Activated CD4-positive, CD25-positive, alpha-beta regulatory T cell treated with anti-CD3 and anti-CD28 coated beads, Interleukin-2, amount 50 U/mL, for 16 hours (primary cell): ENCODE measurements at places on chromosomes 6 and 20.

DNA sequence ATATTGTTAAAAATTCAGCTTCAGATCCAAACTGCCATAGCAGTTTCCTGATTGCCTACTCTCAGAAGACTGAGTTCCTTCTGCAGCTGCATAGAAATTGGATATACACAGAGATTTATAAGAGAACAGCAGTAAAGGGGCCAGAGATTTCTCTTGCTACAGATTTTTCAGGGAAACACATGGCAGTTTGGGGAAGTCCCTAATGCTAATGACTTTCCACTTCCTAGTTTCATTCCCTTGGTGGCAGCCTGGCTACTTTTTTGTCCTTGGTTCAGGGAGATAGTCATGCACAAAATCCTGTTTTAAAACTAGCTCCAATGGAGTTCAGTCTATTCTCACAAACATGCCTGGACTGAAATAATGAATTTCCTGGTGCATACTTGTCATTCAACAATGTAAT, 125.3 kb upstream of the PLCB4 start:
- DNase-seq = no peak

DNA sequence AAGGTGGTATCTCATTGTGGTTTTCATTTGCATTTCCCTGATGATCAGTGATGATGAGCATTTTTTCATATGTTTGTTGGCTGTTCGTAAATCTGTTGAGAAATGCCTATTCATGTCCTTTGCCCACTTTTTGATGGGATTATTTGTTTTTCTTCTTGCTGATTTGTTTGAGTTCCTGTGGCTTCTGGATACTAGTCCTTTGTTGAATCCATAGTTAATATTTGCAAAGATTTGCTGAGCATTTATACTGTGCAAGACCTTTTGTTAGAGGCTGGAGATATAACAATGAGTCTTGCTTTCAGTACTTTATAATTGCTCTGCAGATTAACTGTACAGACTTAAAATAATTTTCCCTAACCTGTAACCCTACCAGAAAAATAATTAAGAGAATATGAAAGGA, 35.6 kb downstream of the PDE7B start:
- no peak for DNase-seq

GRCh38 chr6:38738261-38738660, 23.1 kb downstream of the DNAH8 start:
- no peak for DNase-seq

GRCh38 chr6:150063640-150064039, 5.3 kb downstream of the ULBP3 start:
- no peak for DNase-seq

GRCh38 chr6:45877970-45878590, 137.6 kb downstream of the CLIC5 start:
- no peak for DNase-seq

DNA sequence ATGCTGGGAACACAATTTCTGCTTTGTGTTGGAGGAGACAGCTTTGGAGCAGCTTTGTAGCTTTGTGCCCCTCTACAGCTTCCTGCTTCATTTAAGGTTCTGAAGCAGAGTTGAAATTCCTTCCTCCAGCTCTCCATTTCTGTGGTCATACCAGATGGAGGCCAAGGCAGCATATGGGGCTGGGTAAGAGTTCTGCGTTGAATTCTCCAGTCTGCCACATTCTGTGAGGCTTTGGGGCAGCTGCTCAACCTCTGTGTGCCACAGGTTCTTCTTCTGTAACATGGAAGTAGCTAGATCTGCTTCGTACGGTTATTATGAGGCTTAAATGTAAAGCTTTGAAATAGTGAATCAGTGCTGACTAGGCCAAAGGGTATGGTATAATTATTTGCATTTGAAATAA, 2.9 kb upstream of the TRIM26 start:
- no peak for DNase-seq

DNA sequence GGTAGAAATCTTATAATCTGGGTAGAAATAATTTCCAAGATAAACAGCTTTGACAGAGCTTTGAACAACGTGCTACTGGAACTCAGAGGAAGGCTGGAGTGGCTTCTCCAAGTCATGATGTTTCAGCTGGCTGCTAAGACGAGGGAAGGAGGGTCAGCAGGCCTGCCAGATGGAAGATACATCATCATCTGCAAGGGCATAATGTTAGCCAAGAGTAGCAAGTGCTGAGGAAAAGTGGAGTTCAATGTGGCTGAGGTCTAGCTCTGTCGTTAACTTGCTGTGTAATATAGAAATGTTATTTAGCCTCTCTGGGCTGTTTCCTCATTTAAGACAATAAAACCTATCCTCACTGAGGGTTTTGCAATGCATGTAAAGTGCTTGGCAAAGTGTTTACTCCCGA, 35.1 kb downstream of the RGS17 start:
- no peak for DNase-seq

DNA sequence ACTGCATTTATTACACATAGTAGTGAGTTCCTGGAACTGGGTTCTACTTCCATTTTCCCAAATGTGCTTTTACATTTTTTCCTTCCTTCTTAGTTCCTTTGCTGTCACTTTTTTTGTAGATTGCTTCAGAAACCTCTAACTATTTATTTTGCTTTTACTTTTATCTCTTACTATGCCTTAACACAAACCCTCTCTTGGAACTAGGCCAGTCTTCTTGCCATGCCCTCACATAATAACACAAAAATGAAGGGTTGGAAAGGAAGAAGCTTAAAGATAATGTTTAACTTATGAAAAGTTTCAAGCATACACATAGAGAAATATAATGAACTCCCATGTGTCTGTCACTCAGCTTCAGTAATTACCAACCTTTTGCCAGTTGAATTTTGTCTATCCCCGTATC, 27.1 kb downstream of the TOP1 start:
- DNase-seq = no peak

- no peak for DNase-seq
Observed at GRCh38 chr6:160167604-160168399, 46.2 kb downstream of the SLC22A1 start.

GRCh38 chr20:10513931-10514575, 78.9 kb downstream of the SLX4IP start:
- no peak for DNase-seq

GRCh38 chr6:48194596-48195295, 83.7 kb upstream of the PTCHD4 start:
- no peak for DNase-seq

- DNase-seq = no peak
Observed at GRCh38 chr20:30489614-30490003, 767.9 kb upstream of the DEFB115 start.

DNA sequence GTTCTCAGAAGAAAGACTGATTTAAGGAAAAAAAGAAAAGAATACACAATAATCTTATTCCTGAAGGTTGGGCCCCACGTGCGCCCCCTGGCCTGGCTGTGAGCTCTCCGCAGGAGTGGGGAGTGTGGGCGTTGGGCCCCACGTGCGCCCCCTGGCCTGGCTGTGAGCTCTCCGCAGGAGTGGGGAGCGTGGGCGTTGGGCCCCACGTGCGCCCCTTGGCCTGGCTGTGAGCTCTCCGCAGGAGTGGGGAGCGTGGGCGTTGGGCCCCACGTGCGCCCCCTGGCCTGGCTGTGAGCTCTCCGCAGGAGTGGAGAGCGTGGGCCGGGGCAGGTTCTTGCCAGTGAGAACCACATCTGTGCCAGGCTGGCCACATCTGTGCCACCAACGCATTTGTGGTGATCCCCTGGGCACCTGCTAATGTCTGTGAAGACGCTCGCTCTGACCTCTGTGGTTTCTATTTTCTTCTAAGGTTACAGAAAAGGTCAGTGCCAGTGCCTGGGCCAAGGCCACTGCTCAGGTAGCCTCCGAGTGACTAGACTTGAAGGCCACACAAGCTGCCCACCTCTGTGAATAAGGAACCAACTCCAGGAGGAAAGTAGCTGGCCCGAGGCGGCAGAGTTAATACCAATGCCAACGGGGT, 41.0 kb downstream of the WDR27 start:
- DNase-seq = no peak

GRCh38 chr6:195861-196360, 96.4 kb upstream of the DUSP22 start:
- no peak for DNase-seq

- no peak for DNase-seq
Observed at GRCh38 chr20:4901031-4901818, 100.1 kb downstream of the SLC23A2 start.

- DNase-seq = peak; percentile 54
Observed at GRCh38 chr20:36886859-36887751, 11.2 kb downstream of the TLDC2 start.

GRCh38 chr20:1323256-1323655, 5.7 kb downstream of the SDCBP2 start:
- DNase-seq = no peak

DNA sequence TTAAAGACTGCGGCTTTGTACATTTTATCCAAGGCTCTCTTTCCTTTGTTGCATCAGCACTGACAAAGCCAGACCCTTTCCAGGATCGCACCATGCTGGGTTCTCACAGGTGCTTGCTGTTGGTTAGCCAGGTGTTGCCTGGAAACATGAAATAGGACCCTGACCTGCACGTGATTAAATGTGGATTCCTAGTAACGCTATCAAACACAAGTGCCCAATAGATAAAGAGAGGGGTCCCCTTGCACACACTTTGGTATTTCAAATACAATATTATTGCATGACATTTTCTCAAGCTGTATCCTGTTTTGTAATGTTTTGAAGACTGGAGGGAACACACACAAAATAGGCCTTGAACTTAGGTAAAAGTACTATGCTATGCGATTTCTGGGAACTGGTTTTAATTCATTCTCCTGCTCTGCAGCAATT, 73.3 kb downstream of the AKAP12 start:
- DNase-seq = no peak

DNA sequence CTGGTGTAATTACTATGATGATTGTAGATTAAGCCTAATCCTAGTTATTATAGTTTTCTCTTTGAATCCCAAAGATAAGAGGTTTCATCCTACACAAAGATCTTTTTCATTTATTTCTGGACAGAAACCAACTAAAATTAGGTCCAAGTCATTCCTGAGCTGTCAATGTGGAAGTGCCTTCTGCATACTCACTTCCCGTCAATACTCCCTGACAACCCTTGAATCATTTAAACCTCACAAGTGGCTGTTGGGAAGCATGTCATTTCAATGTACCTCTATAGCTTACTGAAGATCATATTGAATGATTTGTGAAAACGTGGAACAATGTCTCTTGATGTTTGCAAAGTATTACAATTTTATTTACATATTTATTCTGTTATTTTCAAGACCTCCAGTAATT, 274.1 kb downstream of the HACE1 start:
- no peak for DNase-seq

DNA sequence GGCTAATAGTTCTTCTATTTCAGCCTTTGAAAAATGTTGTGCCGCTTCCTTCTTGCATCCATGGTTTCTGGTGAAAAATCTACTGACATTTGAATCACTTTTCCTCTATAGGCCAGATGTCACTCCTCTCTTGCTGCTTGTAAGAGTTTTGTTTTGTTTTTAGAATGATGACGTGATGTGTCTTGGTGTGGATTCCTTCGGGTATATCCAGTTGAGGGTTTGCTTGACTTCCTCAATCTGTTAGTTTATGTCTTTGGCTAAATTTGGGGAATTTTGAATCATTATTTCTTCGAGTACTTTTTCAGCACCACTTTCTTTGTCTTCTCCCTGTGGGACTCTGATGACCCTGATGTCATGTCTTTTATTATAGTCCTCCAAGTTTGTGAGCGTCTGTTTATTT, 175.5 kb downstream of the MYLK4 start:
- DNase-seq = no peak

GRCh38 chr6:101396548-101397173, 3.2 kb downstream of the GRIK2 start:
- DNase-seq = no peak

DNA sequence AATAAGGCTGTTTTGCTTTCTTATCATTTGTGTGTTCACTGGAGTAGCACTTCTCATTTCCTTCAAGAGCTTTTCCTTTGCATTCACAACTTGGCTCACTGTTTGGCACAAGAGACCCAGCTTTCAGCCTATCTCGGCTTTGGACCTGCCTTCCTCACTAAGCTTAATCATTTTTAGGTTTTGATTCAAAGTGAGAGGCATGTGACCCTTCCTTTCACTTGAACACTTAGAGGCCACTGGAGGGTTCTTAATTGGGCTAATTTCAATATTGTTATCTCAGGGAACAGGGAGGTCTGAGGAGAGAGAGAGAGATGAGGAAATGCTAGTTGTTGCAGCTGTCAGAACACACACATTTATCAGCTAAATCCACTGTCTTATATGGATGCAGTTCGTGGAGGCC, 82.9 kb upstream of the SCAF8 start:
- DNase-seq = no peak

- no peak for DNase-seq
Observed at GRCh38 chr20:14865169-14865568, 527.8 kb upstream of the FLRT3 start.

GRCh38 chr20:38665094-38665493, 59.2 kb upstream of the SLC32A1 start:
- no peak for DNase-seq

- no peak for DNase-seq
Observed at GRCh38 chr20:23371496-23371895, 9.5 kb downstream of the GZF1 start.

- DNase-seq = no peak
Observed at GRCh38 chr6:21438237-21438985, 155.1 kb upstream of the SOX4 start.

DNA sequence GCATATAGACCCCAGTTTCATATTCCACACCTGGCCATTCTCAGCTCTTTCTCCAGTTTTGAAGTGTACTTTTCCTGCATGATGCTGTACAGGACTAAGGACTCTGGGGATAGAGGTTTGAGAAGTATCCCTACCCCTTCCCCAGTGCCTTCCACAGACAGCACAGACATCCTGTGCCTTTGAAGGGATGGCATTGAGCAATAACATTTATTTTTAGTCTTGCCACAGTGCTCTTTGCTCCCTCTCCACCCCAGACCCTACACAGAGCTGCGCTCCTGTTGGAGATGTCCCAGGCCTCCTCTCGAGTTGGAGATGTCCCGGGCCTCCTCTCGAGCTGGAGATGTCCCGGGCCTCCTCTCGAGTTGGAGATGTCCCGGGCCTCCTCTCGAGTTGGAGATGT, 275.8 kb downstream of the FARS2 start:
- DNase-seq = no peak

- DNase-seq = no peak
Observed at GRCh38 chr6:52546678-52547077, 30.2 kb downstream of the TRAM2 start.

DNA sequence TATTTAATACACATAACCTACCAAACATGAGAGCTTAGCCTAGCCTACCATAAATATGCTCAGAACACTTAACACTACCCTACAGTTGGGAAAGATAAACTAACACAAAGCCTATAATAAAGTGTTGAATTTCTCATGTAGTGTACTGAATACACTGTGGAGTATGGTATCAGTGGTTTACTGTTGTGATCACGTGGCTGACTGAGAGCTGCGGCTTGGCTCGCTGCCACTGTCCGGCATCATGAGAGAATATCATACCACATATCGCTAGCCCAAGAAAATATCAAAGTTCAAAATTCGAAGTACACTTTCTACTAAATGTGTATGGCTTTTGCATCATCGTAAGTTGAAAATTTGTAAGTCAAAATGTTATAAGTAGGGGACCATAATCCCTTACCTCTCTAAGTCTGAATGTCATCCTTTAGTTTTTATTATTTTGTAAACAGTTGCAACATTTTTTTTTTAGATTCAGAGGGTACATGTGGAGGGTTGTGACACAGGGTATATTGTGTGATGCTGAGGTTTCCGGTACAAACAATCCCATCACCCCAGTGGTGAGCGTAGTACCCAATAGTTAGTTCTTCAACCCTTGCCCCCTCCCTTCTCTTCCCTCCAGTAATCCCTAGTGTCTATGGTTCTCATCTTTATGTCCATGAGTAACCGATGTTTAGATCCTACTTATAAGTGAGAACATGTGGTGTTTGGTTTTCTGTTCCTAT, 14.6 kb upstream of the TAAR1 start:
- DNase-seq = no peak
